Dermis microvascular lymphatic vessel endothelial cell (primary cell): ENCODE measurements at places on chromosomes 5 and 9. TPM values are rescaled to one million over a fixed set of nuclear protein-coding genes. Genes with fewer than 3 reads are reported as not detected.

DNA sequence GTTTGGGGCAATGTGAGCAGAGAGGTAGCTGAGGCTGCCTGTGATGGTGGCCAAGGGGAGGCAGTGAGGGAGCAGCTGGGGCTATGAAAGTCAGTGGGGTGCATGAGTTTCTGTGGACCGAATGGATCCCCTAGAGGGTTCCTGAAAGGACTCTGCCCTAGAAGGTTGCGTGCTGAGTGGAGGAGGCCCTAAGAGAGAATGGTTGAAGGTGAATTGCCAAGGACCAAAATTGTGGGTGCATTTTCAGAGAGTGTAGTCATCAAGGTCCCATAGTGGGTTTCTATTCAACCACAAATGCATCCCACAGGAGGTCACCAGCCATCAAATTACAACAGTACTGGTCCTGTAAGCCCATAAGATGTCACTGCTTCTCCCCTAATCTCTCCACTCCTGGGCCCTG lies 298.3 kb downstream of the CDK5RAP2 start:
- DNase-seq: no peak

DNA sequence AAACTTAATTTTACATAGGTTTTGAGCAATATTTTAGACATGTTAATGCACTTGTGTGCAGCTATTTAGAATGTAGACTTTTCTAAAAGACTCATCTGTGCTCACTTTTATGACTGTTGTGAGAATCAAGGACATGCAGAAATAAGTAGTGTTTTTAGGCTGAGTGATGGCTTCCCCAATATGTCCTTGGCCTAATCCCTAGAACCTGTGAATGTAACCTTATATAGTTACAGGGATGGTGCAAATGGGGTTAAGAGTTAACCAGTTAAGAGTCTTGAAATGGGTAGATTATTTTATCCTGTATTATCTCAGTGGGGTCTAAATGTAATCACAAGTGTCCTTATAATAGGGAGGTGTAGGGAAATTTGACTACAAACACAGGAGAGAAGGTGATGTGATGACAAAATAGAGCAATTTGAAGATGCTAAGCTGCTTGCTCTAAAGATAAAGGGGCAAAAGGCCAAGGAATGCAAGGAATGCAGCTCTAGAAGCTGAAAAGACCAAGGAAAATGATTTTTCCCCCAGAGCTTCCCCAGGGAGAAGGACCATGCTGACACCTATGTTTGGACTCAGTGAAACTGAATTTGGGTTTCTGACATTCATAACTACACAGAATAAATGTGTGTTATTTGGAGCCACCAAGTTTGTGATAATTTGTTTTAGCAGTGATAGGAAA lies 298.0 kb upstream of the PAPPA start:
- no peak for DNase-seq

DNA sequence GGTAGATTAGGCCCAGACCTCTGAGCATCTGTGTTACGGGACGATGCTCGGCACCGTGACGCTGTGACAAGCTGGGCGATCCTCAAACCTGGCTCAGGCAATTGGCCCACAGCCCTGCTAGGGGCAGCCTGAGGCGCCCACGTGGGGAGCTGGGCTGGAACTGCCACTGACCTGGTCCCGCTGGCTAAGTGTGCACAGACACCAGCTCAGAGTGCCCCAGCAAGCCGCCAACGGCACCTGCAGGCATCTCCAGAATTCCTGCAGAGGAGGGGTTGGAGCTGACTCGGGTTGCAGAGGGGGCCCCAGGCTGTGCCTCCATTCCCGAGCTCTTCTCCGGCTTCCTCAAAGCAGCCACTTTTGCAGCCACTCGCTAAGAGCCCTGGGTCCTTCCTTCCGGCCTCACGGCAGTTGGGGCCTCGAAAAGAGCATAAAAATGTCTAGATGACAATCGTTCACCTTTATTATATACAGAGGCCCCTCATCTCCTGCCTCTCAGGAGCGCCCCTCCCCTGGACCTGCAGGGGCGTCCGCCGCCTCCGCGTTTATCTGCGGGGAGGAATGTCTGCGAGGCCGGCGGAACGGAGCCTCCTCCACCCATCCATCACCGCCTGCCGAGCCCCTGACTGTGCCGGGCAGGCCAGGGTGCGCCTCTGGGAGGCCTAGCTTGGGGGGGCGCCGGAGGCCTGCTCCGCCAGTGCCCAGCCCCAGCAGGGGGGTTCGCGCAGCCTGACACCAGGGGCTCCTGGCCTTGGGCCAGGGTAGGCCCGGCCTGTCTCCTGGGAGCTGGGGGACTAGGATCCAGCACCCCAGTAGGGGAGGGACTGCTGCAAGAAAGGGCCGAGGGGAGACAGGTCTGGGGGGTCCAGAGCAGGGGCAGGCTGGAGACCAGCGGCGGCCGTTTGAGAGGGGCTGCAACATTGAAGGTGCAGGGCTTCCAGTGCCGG lies 144.9 kb downstream of the BARX1 start:
- DNase-seq: no peak

DNA sequence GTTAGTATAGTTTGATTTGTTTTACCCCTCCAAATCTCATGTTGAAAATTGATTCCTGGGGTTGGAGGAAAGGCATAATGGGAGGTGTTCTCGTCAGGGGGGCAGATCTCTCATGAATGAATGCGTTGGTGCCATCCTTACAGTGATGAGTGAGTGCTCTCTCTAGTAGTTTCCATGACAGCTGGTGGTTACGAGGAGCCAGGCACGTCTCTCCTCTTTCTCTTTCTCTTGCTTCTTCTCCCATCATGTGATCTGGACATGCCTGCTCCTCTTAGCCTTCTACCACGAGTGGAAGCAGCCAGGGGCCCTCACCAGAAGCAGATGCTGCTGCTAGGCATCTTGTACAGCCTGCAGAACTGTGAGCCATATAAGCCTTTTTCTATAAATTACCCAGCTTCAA lies 454.1 kb downstream of the EFNA5 start:
- no peak for DNase-seq

GRCh38 chr5:76762484-76762883 lies 46.6 kb downstream of the F2R start:
- no peak for DNase-seq

GRCh38 chr5:36900283-36900682 lies 23.7 kb downstream of the NIPBL start:
- DNase-seq: no peak

- no peak for DNase-seq
Observed at GRCh38 chr5:170251462-170251861, 18.7 kb downstream of the C5orf58 start.

GRCh38 chr5:149419859-149420544 lies 40.9 kb upstream of the IL17B start:
- DNase-seq: no peak

GRCh38 chr9:6931913-6932312 lies 174.1 kb downstream of the KDM4C start:
- peak; percentile 83 for DNase-seq

DNA sequence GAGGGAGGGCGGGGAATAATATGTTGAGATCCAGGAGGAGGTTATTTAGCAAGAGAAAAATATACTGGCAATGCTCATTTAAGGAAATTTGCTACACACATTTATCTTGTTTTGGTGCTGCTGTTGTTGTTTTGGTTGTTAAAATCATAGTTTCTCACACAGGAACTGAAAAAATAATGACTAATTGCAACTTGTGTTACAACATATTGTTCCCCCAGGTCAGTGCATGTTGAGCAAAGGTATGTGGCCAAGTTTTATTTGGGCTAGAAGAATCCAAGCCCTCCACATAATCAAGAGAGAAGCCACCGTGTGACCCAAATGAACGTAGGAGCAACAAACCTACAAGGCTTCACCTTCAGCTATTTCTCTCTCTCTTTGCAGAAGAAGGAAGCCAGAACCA lies 220.3 kb upstream of the DAPK1 start:
- no peak for DNase-seq

GRCh38 chr5:144361406-144361805 lies 190.7 kb downstream of the KCTD16 start:
- DNase-seq: no peak

DNA sequence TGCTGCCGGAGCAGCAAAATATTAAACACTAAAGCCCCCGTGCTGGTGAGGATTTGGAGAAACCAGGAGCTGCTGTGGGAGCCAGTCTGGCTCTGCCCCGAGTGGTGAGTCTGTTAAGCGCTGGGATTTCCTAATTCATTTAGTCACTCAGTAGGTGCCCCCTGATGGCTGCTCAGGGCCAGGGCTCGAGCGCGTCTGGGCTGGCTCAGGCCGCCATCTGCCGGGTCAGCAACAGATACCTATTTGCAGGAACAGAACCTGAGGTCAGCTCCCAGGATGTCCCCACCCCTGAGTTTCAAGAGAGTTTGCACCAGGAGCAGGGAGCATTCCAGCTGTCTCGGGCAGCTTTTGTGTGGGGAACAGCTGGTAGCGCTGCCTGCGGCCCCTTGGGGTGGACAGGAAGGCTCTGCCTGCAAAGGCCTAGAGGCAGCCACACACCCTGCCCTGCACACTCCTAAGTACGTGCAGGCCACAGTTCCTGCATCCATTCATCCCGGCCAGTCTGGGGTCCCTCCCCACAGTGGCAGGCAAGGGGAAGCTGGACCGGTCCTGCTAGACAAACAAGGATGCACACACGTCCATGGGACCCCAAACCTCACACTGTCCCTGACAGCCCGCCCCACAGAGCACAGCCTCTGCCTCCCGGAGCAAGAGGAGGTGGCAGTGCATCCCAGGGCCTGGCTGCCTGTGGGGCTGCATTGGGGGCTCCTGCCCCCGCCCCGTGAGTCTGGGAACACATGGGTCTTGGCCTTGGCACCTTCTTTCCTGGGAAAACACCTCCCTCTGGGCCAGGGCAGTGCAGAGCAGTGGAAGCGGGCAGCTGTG lies 83.7 kb downstream of the ADAMTS2 start:
- DNase-seq: no peak

DNA sequence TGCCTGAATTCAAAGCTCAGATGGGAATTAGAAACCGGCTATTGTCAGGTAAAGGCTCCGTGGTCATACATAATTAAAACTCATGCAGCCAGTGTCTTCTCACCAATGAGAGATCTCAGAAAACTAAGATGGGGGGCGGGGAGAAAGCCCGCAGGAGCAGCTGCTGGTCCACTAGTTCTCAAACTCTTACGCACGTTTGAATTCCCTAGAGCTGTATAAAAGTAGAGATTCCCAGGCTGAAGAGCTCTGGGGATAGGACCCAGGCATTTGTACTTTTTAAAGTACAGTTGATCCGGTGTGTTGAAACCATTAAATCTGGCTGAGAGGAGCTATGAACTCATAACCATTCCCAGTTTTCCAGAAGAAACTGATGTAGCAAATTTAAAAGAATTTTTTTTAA lies 68.5 kb downstream of the FRMD3 start:
- no peak for DNase-seq

- DNase-seq: peak; percentile 73
Observed at GRCh38 chr5:107248066-107248695, 422.6 kb downstream of the EFNA5 start.

- no peak for DNase-seq
Observed at GRCh38 chr9:12802093-12802492, 27.3 kb downstream of the LURAP1L start.

DNA sequence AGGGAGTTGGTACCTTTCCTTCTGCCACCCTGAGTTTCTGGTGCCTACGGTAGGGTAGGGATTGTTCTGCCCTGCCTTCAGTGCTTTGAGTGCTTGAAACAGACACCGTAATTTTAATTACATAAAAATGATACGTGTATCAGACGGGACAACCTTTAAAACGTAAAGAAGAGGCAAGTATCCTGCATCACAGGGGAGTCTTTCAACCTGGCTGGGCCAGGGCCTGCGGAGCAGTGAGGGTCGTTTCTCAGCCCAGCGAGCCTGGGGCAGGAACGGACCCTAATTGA lies 483 bp upstream of the DAB2IP start:
- DNase-seq: no peak

DNA sequence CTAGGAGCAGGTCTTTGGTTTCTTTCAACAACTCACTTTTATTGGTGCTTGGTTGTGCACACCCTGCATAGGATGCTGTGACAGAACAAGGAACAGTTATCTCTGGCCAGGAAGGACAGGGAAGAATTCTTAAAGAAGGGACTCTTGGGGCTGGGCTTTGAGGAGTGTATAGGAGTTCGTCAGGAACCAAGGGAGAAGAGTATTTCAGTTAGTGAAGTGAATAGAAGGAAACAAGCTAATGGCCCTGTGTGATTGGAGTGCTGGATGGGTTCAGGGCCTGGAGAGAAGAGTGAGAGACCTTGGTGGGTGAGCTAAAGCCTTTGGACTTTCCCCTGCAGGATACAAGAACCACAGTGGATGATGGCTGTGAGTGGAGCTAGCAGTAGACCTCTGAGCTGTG lies 32.2 kb downstream of the DAB2IP start:
- no peak for DNase-seq

DNA sequence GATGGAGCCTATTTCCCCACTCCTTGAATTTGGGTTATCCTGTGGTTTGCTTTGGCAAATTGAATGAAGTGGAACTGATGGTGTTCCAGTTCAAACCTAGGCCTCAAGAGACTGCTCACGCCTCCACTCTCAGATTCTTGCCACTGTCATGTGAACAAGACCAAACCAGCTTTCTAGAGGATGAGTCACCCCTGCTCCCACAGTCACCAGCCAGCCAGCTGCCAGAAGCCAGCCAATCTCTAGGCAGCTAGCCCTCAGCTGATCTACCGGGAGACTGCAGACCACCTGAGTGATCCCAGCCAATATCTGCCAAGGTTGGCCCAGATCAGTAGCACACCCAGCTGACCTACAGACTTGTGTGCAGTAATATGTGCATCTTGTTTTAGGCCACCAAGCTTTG lies 300.6 kb downstream of the TMEM38B start:
- no peak for DNase-seq

DNA sequence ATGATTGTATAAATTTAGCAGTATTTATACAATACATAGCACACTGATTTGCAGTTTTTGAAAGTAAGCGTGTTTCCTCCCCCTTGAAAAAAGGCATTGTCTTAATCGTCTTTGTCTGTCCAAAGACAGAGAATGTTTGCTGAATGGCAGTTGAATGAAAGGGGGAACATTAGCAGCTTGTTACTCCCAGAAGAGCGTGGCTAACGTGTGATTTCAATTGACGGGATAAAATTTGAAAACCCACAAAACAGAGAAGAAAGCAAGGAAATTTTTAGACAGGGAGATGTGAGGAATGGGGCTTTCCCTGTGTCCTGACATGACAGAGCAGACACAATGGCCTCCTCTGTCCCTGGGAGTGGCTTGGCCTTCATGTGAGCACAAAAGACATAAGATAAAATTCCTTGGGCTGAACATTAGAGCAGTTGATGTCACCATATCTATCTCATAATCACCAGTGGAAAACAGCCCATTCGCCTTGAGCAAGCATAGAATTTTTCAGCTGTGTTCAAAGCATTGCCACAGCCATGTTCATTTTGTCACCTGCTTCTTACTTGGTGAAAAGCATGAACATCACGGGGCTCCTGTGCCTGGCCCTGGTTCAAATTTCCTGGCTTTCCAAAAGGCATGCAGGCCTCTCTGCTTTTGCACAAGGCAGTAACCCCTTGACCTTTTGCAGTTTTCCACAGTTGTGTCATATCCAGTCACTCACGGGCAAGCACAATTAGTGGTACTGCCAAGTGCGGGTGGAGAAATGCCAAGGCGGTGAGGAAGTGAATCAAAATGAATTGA lies 126.9 kb downstream of the TLE1 start:
- peak; percentile 92 for DNase-seq

The ROPN1L gene
- total RNA-seq: 1.6 and 2.2 TPM in 2 replicates

The C9orf50 gene
- not detected in 2 replicates for total RNA-seq

The ADAMTSL1 gene
- 4.7 and 9.1 TPM in 2 replicates for total RNA-seq

The NREP gene
- total RNA-seq: 11.2 and 27.1 TPM in 2 replicates

The ENHO gene
- total RNA-seq: under 0.01 TPM in 1 of 2 replicates, not detected in the other

The AK8 gene
- total RNA-seq: under 0.01 and 0.13 TPM in 2 replicates

The ARL14EPL gene
- under 0.01 and 0.13 TPM in 2 replicates for total RNA-seq

The NUTM2G gene
- total RNA-seq: not detected in 2 replicates
